ENCODE measurements at places on chromosomes 4 and X.

DNA sequence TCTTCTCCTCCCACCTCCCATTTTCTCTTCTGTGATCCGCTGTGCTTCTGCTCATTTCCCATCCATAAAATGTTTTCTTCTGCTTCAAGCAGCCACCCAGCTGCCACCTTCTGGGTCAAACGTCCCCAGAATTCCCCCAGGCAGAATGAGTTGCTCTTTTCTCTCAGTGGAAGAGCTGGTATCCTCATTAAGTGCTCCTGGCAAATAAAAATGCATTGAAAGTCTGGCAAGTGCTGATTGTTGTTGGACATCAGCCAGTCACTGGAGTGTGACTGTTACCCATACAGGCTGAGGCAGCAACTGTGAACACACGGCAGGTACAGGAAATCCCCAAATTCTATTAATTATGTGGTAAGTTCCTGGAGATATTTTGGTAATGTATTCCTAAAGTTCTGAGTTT is 52.6 kb downstream of the LIMCH1 start:
- no peak for DNase-seq

DNA sequence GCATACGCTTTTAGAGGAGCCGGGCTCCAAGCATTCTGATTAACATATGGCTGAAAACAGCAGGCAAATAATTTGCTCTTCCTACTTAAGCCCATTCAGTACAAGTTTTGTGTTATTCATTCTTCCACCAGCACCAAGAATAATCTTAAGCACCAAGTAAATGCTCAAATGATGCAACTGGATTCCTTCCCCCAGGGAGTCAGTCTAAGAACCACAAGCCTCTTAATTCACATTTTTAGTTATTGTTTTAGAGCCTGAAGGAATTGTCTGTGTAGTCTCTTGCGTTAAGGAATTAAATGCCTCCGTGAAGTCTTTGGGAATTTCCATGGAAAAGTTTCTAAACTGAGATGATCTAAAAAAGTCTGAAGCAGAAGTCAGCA is 61.5 kb upstream of the MAGEB2 start:
- no peak for DNase-seq

DNA sequence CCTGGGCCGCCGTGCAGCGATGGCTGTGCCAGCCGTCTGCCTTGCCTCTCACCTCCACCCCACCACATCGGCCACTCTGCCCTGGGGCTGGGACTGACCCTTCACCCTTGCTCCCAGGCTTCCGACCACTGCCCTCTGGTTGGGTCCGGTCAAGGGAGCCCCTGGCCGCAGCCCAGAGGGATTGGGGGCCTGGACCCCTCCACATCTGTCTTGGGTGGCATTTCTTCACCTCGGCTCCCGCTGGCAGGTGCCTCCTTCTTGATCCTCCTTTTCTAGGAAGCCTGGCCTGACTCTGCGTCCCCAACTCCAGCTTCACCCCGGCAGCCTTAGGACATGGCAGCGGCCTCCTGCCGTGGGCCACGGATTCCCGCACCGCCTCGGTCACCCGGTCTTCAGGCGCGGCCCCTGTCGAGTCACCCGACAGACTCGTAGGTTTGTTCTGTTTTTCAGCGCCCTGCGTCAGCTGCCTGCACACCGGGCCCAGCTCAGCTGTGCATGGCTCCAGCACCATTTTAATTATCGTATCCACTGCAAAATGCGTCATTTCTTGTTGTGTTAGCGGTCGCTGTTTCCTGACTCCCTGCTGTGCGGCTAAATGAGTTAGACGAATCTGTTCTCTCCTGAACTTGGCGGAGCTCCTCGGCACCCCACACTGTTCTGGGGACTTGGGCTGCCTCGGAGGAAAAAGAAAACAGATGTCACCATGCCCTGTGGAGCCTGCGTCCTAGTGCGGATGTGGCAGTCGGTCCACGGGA is 124.0 kb downstream of the FAM53A start:
- DNase-seq = no peak

DNA sequence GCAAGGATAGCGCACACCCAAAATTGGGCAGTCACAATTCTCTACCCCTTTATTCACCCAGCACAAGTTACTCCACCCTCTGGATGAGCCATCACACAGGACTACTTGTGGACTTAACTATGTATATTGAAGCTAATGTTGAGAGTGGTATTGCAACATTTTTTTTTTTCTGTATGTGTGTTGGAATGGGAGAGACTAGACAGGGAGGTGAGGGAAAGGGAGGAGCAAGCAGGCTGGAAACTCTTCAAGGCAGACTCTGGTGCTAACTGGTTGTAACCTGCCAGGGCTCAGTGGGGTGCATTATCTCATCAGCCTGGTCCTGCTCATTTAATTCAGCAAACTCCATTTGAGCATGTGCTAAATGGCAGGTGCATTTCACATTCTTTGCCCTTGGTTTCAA is 18.4 kb upstream of the CWH43 start:
- no peak for DNase-seq

DNA sequence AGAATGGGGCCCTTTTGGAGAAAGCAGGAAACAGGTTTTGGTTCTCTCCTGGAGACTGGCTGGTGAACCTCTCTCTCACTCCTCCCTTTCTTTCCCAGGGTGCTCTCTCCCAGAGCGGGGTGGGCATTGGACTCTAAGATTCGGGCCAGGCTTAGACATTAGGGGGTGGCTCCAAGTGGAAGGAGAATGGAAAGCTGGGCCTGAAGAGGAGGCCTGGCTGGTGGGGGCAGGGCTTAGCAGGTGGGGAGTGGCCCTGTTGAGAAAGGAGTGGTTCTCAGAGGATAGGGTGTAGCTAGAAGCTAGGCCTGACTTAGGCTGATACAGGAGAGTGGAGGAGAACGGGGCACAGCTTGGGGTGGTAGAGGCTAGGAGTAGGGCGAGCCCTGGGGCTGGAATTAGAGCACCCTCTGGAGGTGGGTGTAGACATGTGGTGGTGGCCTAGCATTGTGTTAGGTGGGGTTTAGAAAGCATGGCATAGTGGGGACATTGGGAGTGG is 5.7 kb downstream of the PLP2 start:
- DNase-seq = no peak

DNA sequence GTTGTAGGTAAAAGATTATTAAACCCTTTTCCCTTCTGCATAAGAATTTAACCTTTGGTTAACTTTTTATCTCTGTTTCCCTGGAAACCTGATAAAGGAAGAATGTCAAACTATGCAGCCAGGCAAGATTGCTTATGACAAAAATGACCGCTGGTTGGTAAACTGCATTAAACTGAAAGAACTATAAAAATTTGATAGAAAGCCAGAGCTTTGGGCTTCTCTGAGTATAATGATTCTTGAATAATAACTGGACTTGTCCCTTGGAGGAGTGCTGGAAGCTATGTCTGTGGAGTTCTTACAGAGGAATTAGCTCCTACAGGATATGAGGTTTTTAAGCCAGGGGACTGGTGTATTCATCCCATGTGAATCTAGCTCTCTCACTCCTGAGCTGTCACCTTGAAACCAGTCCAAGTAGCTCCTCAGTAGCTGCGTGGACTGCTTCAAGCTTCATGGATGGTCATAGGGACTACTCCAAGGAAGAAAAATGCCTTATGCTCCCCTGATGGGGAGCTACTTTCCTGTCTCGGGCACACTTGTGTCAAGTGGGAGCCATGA is 52.0 kb downstream of the RASL11B start:
- no peak for DNase-seq

DNA sequence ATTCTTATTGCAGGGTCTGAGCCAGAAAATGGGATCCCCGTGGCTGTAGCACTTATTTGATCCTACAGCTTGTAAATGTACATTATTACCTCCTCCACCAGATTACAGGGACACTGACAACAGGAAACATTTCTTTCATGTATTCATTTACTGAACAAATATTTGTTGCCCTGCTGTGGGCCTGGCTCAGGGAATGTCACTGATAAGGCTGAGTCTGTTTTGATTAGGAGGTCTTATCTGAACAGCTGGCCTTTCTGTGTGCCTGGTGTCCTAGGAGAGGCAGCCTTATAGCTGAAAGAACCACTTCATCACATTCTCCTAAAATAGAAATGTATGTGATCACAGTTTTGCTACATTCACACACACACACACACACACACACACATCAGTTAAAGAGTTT is 45.5 kb upstream of the PROM1 start:
- DNase-seq = no peak

DNA sequence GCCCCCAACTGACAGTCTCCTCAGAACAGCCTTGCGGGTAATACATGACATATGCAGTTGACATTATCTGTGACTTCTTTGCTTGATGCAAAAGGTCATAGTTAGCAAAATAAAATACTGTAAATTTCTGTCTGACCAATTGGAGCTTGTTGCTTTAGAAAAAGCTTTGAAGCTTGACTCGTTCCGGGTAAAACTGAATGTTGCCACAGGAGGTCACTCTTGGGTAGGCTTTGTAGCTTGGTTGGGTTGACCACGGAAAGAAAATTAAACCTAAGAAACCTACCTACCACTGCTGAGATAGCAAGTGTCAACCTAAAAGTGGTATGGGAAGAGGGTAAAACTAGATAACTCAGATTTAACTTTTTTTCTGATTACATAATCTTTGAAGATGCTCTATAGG is 23.2 kb downstream of the PRPS2 start:
- no peak for DNase-seq

DNA sequence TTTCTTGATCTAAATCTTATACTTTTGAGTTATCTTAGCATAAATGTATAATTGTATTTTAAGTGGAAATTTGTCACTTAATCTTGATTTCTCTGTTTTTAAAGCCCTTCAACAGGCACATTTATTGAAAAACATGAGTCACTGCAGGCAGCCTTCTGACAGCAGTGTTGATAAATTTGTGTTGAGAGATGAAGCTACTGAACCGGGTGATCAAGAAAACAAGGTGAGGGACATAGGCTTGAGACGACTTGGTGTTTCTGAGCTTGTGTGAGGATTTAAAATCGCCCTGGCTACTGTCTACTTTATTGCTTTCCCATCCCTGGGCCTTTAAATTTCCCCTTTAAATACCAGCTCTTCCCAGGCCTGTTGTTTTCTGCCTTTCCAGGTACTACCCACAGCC is 55.7 kb downstream of the HTT start:
- no peak for DNase-seq

All from left hindlimb (tissue), 1 donor.